ENCODE measurements at places on chromosomes 3 and 15. TPM values are rescaled to one million over a fixed set of nuclear protein-coding genes. Genes with fewer than 3 reads are reported as not detected.

GRCh38 chr3:58071480-58071971 is 63.3 kb downstream of the FLNB start:
- H3K4me1 ChIP-seq, result peaks cover 16% of the 10 kb centered on the region
- no peak overlapping the region for H3K27ac ChIP-seq
- no peak for DNase-seq
- H3K4me3 ChIP-seq, result no peak overlapping the region
- peaks cover 4% of the 10 kb centered on the region for H3K36me3 ChIP-seq

The STAC gene
- not detected for total RNA-seq

DNA sequence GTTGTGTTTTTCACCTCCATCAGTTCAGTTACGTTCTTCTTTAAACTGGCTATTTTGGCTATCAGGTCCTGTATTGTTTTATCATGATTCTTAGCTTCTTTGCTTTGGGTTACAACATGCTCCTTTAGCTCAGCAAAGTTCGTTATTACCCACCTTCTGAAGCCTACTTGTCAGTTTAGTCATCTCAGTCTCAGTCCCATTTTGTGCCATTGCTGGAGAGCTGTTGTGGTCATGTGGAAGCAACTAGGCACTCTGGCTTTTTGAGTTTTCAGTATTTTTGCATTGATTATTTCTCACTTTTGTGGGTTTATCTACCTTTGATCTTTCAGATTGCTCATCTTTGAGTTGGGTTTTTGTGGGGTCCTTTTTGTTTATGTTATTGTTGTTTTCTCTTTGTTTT is 151.3 kb downstream of the CFAP20DC start:
- peaks cover 2% of the 10 kb centered on the region for H3K36me3 ChIP-seq
- H3K27me3 ChIP-seq, result peaks cover 2% of the 10 kb centered on the region
- H3K4me1 ChIP-seq, result peaks cover 22% of the 10 kb centered on the region
- H3K4me3 ChIP-seq, result no peak overlapping the region

DNA sequence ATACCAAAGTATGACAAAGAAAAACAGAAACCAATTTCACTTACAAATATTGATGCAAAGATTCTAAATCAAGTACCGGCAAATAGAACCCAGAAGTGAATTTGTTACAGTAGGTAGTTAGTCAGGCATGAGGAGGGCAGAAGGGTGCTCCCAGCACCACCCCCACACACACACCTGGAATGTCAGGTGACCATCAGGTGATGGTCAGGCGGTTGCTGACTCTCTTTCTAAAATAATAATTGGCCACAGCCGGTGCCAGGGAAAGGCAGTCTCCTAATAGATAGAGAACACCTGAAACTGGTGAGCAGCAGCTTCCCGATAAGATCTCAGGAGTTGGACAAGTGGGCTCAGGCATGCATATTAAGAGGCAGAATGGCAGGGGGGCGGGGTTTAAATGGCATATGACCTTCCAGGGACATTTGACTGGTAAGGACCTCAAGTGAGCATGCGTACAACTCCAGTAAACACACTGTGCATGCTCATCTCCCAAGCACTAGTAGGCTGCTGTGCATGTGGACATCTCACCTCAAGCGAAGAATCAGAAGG is 131.1 kb downstream of the ANO10 start:
- DNase-seq, result no peak
- no peak overlapping the region for H3K27ac ChIP-seq
- H3K27me3 ChIP-seq, result peaks cover 23% of the 10 kb centered on the region
- peaks cover 2% of the 10 kb centered on the region for H3K36me3 ChIP-seq

GRCh38 chr15:48802257-48802656 is 8.6 kb downstream of the CEP152 start:
- H3K4me3 ChIP-seq, result no peak overlapping the region
- H3K36me3 ChIP-seq, result peaks cover 38% of the 10 kb centered on the region
- no peak for DNase-seq
- H3K27me3 ChIP-seq, result no peaks in the 10 kb centered on the region

Data from activated CD4-positive, alpha-beta T cell treated with anti-CD3 and anti-CD28 coated beads, Interleukin-2, amount 10 ng/mL, durations not matched to agents 24 days and 14 days (primary cell).